ENCODE measurements at places on chromosomes 1 and 21.
A peak's percentile ranks its signal among the peaks of the same experiment; 100 is the strongest.

GRCh38 chr1:22139066-22139594, 3.8 kb downstream of the WNT4 start:
- no peak for DNase-seq

- no peak for DNase-seq
These were observed 35.4 kb upstream of the AGPAT3 start for GRCh38 chr21:43829575-43830119.

- no peak for DNase-seq
These were observed 12.0 kb downstream of the VAV3 start for GRCh38 chr1:107952989-107953388.

DNA sequence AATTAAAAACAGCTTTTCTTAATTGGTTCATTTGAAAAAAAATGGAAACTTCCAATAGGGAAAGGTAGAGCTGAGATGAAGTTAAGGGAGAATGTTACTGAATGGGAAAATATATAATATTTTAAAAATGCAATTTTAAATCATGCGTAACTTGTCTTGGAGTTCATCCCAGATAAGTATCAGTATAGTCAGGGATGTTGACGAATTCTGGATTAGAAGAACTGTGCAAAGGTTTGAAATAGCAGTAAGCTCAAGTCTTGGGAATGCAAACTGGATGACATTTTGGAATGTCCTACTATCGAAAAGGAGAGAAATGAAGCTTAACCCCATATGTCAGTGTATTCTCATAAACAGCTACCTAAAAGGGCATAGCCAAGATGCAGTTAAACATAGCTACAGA, 4.0 kb upstream of the ST6GALNAC3 start:
- no peak for DNase-seq

- DNase-seq = no peak
These were observed 4.4 kb downstream of the NTPCR start for GRCh38 chr1:232954594-232955365.

DNA sequence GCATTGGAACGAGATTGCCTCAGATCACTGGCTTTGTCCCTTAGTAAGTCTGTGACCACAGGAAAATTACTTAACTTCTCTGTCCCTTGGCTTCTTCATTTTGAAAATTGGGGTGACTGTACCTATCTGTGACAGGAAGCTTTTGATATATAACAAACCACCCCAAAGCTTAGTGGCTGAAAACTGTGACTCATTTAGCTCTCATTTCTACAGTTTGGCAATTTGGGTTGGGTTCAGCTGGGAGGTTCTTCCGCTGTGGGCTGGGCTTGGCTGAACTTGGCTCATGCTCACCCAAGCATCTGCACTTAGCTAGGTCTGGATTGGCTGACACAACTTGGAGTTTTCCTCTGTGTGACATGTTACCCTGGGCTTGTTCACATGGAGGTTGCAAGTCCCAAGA, 14.0 kb downstream of the C1orf94 start:
- no peak for DNase-seq

DNA sequence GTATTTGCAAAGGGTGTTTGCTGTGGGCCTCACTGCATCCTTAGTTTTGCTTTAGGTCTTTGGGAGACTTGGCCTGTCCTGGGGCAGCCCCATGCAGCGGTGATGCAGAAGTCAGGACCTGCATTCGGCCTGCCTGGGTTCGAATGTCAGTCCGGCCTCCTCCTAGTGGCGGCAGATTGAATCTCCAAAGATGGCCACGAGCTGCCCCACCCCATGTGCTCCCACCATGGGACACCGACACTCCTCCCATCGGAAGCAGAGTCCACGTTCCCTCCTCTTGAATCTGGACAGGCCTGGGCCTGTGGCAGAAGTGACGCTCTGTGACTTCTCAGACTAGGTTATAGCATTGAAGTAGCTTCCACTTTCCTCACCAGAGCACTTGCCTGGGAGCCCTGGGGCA, 16.3 kb upstream of the NPPB start:
- DNase-seq = no peak

GRCh38 chr1:44108241-44108640, 10.4 kb upstream of the KLF17 start:
- no peak for DNase-seq

DNA sequence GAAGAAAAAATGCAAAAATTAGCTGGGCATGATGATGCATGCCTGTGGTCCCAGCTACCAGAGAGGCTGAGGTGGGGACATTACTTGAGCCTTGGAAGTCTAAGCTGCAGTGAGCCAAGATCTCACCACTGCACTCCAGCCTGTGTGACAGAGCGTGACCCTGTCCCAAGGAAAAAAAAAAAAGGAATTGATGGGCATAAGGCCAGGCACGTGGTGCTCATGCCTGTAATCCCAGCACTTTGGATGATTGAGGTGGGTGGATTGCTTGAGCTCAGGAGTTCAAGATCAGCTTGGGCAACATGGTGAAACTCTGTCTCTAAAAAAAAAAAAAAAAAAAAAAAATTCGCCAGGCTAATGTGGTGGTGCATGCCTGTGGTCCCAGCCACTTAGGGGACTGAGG, 55.8 kb upstream of the ATP2B4 start:
- no peak for DNase-seq

DNA sequence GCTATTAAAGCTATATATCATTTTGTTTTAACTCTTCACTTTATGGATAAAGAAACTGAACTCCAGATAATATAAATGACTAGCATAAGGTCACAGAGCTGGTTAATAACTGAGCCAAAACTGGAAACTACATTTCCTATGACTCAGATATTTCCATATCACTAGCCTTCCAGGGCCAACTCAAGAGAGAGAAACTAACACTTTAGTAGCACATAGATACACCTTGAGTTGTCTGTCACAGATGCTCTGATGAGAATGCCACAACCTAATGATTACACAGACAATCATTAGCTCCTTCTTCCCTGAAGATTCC, 40.7 kb downstream of the NME7 start:
- no peak for DNase-seq

GRCh38 chr1:83959824-83960498, 39.0 kb downstream of the TTLL7 start:
- no peak for DNase-seq

- DNase-seq = no peak
These were observed at the start of gene CYYR1 for GRCh38 chr21:26572702-26573381. Gene CYYR1, minus strand, starts transcription at chr21:26573286. Its CDS starts 346 bp downstream, at chr21:26572940.

GRCh38 chr1:115880981-115881672, 40.2 kb upstream of the NHLH2 start:
- no peak for DNase-seq

GRCh38 chr21:45613396-45613795, 30.1 kb upstream of the PCBP3 start:
- DNase-seq = no peak

GRCh38 chr1:213685992-213686582, 301.7 kb upstream of the PROX1 start:
- DNase-seq = no peak

DNA sequence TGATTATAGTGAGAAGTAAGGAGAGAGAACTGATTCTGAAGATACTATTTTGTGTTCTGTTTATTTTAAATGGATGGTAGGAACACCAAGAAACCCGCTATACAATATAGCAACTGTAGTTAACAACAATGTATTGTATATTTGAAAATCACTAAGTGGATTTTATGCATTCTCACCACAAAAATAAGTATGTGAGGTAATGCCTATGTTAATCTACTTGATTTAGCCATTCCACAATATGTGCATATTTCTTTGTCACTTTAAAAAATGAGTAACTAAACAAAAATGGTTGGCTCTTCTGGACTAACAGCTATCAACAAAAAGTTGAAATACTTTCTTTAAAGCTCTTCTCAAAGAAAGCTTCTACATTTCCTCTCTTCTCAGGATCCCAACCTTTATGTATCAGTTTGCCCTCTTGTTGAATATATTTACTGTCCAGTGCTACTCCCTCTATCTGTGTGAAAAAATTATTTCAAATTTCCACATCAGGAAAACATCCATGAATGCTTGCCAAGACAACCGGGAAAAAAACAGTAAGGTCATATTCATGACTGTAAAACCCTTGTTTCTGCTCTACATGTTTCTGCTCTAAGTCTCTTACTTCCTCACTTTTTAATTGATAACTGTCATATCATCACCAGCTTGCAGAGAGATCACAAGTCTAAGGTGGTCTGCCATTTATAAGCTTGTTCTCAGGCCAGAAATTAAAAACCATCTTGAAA, 27.0 kb downstream of the CLCA4 start:
- DNase-seq = no peak

DNA sequence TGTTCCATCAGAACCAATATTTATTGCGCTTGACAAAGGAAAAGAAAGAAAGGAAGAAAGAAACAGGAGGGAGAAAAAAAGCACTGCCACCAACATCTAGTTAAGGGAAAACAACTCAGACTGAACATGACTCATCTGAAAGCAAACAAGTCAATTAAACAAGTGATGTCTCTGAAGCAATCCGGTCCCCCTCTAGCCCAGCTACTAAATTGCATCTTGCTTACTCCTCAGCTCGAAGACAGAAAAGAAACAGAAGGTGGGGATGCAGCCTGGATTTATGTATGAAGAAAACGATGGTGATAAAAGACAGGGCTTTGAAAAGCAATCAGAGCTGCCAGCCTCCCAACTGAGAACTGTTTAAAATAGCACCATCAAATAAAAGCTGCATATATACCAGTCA, 188.2 kb downstream of the OMA1 start:
- no peak for DNase-seq

DNA sequence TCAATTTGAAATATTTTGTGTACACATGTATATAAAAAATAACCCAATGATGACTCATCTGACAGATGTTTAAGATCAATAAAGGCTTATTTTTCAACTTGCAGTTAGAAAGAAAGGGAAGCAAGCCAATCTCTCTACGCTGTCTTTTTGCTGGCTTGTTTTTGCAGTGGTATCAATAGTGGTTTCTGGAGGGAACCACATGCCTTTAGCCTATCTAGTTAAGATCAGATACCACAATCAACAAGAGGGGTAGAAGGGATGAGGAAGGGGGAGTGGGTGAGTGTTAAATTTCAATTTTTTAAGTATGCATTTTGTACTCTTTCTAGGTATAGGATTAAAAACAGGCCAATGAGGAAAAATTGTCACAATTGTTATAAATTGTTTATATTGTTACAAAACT, 276.2 kb downstream of the KCNH1 start:
- no peak for DNase-seq

DNA sequence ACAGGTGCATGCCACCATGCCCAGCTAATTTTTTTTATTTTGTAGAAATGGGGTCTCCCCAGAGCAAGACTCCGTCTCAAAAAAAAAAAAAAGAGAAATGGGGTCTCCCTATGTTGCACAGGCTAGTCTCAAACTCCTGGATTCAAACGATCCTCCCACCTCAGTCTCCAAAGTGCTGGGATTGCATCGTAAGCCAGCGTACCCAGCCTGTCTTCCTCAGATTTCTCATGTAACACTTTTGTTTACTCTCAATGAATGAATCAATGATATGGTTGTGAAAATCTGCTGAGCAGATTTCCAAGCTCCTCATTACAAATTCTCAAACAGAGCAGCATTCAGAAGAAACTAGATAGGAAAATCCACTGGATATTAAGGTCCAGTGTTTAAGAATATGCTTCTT, 6.6 kb downstream of the CMPK1 start:
- DNase-seq = no peak

- DNase-seq = no peak
These were observed 16.7 kb downstream of the HSD11B1 start for GRCh38 chr1:209721323-209721722.

DNA sequence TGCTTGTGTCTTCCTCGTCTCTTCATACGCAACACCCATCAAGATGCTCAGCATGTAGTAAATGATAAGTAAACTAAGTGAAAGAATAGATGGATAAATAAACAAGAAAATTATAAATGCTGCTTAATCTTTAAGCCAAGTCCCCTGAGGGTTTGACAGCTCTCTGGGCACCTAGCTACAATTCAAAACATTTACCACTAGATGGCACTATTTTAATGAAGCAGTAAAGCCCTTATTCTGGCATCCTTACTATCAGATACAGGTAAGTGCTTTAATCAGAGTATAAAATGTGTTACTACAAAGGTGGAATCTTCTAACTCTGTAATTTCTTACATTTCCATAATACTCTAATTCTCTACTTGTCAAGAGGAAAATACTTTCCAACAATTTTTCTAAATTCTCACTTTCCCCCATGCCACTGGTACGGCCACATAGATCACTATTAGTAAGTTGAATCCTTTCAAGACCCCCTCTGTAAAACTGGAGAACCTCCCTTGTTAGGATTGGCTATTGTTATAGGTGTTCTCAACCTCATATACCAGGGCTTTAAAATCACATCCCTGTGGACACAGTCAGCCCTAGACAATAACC, 137.8 kb downstream of the BARHL2 start:
- no peak for DNase-seq

DNA sequence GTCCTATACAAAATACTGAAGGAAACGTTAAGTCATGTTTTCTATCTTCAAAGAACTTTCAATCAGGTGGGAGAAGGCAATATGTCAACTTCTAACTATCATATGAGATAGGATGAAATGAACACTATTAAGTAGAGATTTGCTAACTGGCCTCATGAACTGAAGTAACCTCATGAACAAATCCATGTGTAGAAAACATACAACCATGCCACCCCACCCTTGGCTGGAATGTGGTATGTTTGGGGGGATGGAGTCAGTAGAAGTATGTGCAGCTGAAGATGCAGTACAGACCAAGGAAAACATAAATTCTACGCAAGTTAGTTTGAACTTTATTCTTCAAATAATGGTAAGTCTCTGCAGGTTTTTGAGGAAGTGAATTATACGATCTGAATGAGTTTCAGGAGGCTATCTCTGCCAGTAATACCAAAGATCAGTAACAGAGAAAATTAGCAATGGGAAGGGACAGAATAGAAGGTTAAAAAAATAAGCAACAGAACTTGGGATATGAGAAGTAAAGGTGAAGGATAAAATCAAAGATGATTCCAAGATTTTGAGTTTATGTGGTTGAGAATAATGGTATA, 4.5 kb downstream of the TRMT1L start:
- no peak for DNase-seq

DNA sequence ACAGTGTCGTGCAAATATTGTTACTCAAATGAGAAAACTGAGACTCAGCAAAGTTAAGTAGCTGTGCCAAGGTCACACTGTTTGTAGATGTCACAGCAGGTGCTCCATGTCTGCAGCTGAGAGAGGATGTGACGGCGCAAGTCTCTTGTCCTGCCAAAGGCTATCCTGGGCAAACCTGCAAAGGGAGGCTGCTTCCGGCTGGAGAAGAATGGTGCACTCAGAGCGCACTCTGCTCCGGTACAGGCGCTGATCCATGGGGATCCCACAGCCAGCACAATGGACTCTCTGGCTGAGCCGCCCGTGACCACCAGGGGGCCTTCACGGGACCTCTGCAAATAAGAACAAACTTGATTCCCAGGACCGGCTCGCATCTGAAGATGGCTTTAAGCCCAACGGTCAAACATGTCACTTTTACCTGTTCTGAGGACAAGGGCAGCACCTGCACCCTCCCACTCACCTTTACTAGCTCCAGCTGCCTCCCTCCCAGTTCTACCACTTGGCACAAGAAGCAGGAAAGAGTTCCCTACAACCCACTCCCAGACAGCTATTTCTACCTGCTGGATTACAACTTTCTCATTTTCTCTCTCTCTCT, 21.9 kb downstream of the RD3 start:
- peak; percentile 9 for DNase-seq
